Cardiac muscle cell (in vitro differentiated cells and primary cell): ENCODE measurements at places on chromosomes 7 and 10. TPM values are rescaled to one million over a fixed set of nuclear protein-coding genes. Genes with fewer than 3 reads are reported as not detected.

- DNase-seq, result no peak
Observed at GRCh38 chr10:87090779-87091178, 3.9 kb downstream of the GLUD1 start.

DNA sequence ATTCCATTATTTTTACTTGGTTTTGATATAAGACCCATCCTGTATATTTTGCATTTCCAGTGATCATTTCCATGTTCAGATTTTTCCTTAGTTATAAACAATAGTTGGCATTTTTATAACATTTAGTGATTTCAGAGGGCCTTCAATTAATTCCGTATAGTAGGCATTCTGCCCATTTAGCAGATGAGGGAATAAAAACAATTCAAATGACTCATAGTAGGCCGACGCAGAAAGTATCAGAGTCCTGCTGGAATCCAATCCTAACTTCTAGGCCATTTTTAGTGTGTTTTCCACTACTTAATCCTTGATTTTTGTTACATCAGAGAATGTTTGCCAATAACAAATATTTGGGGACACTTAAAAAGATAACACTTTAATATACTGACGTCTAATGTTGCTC is 15.4 kb downstream of the RNF32 start:
- no peak for DNase-seq

GRCh38 chr7:139854124-139854511 is 25.1 kb downstream of the TBXAS1 start:
- no peak for DNase-seq

DNA sequence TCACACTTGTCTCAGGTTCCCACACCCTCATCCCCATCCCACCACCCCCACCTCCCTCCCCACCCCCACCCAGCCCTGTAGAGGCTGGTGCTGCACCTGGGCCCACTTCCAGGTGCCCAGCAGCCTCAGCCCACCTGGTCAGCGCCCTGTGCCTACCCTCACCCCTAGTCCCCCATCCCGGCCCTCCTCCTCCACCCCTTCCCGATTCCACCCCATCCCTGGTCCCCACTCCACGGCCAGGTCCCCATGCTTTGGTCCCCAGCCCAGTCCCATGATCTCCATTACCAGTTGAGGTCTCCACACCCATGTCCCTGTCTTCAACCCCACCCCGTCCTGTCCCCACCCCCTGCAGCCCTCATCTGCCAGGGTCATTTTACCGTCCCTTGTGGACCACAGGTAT is 24.6 kb upstream of the CNPY1 start:
- DNase-seq, result no peak

Gene SPACDR
- total RNA-seq, result 0.28 and 1.6 TPM in 2 replicates

DNA sequence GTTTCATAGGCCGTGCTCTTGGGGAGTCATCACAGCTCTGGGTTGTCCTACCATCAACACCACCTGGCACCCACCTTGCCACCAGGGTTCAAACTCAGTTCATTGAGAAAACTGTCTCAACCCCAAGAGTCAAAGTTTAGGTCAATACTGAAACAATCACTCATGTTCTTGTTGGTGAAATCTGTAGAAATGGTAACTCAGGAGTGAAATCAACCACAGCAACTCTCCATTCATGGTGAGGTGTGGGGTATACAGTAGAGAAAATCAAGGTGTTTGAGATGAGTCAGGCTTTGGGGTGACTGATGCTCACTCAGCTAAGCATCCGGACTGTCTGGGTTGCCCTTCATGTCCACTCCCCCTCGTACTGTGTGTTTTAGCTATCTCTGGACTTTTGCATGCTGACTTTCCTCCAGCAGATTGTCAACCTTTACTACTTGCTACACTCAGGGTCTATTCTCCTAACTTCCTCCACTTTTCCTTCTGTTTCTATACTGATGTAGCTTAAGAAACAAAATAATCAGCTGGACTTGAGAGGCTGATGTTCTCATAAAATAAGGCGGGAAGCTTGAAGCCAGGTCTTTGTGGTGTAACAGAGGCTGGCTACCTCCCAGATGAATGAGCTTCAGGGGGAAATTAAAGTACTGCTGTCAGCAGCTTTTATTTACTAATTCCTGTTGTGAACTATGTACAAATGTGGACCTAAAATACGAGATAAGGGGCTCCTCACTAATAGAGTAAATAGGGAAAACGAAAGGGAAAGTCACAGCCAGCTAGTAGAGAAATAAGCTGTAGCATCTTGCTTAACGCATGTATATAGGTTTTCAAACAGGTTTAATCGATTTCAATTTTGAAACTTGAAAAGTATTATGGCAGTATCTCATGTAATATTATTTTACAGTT is 173.6 kb upstream of the AKR1E2 start:
- no peak for DNase-seq

- no peak for DNase-seq
Observed at GRCh38 chr10:29791773-29792172, 157.0 kb upstream of the SVIL start.

DNA sequence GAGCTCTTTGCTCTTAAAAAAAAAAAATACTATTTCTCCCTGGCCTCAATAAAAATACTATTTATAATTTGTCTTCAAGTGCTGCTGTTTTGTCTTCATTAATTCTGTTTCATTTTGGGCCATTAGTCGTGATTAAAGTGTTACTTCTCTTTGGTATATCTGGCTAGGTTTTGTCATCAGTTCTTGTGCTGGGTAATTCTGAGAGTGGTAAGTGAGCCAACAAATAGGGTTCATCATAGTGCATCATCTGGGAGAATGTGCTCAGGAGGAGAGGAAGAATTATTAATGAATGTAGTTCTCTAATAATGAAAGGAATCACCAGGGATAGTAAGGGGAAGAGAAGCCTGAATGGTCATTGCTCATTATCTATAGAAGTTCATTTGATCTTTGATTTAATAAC is 70.0 kb downstream of the LCOR start:
- DNase-seq, result no peak

- DNase-seq, result no peak
Observed at GRCh38 chr7:48638041-48638440, 286.3 kb upstream of the CDC14C start.

Gene LIPF
- not detected in 2 replicates for total RNA-seq

GRCh38 chr10:62426086-62426485 is 51.9 kb downstream of the ZNF365 start:
- no peak for DNase-seq

Gene MOGAT3
- total RNA-seq, result not detected in 2 replicates

- no peak for DNase-seq
Observed at GRCh38 chr10:31345886-31346285, 26.9 kb downstream of the ZEB1 start.

- DNase-seq, result no peak
Observed at GRCh38 chr10:75058161-75058560, 53.3 kb upstream of the SAMD8 start.

Gene KDM7A
- 7.5 and 7.8 TPM in 2 replicates for total RNA-seq

Gene CFAP46
- total RNA-seq, result 2.8 and 3.0 TPM in 2 replicates

- DNase-seq, result no peak
Observed at GRCh38 chr10:63554657-63555056, 33.5 kb downstream of the REEP3 start.

- DNase-seq, result peak; percentile 78
Observed at GRCh38 chr7:39465055-39465929, 100.9 kb upstream of the YAE1 start.

DNA sequence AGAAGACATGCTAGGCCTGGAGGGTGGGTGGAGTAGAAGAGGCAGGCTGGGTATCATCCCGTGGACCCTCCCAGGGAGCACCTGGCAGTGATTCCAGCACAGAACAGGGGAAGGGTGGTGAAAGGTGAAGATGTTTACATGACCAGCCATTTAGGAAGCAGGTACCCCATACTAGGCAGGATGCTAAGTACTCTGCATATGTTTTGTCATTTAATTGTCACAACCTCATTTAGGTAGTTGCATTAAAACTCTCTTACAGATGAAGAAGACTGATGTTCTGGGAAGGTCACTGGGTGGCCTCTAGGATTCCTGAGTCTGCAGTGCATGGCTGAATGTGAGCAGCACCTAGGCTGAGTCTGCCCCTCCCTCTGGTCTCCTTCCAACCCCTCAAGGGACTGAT is 15.2 kb downstream of the ITPRIP start:
- no peak for DNase-seq

- no peak for DNase-seq
Observed at GRCh38 chr7:90178679-90179278, 24.5 kb downstream of the STEAP1 start.
